ENCODE measurements at places on chromosomes 5 and 9.

DNA sequence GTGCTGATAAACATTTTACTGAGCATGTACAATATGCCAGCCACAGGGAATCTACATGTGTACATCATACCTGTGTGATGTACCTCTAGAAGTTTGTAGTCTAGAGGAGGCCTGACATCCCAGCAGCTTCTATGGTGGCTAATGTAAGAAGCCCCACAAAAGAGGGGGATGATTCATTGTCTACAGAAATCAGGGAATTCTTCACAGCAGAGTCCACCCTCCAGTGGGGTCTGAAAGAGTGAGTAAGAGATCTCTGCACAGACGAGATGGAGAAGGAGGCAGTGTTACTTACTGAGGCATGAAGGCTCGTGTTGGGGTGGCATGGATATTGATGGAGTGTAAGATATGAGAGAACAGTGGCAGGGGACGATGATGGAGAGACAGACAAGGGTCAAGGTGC is 103.0 kb downstream of the NTRK2 start:
- no peak for DNase-seq

DNA sequence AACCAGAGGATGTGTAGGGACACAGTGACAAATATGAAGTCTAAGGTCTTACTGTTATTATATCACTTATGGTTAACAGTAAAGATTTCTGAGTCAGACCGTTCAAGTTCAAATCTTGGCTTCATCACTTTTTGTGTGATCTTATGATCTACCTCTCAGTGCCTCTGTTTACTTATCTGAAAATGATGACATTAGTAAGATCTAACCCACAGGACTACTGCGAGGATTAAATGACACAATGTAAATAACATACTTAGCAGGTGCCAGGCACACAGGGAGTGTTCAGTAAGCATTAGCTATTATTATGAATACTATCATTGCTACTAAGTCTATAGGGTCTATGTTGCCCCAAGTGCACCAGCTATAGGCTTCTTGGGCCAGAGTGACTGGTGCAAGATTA is 2.0 kb downstream of the IRF1 start:
- DNase-seq, result no peak

GRCh38 chr9:77587042-77587441 is 61.1 kb downstream of the GNA14 start:
- no peak for DNase-seq

GRCh38 chr9:130745210-130745800 is 51.7 kb downstream of the EXOSC2 start:
- DNase-seq, result no peak

GRCh38 chr5:3601911-3602782 is 6.5 kb downstream of the IRX1 start:
- DNase-seq, result no peak

DNA sequence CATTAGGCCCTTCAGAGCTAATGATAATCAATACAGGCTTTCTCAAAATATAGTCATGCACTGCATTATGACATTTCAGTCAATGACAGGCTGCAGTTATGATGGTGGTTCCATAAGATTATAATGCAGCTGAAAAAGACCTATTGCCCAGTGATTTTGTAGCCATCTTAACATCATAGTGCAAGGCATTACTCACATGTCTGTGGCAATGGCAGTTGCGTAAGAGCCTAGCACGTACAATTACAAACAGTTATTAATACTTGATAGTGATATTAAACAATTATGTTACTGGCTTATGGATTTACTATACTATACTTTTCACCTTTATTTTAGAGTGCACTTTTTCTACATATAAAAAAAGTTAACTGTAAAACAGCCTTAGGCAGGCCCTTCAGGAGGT is 214.8 kb downstream of the ISL1 start:
- DNase-seq, result no peak

- DNase-seq, result no peak
Observed at GRCh38 chr9:129108805-129109536, 1.6 kb downstream of the CRAT start.

DNA sequence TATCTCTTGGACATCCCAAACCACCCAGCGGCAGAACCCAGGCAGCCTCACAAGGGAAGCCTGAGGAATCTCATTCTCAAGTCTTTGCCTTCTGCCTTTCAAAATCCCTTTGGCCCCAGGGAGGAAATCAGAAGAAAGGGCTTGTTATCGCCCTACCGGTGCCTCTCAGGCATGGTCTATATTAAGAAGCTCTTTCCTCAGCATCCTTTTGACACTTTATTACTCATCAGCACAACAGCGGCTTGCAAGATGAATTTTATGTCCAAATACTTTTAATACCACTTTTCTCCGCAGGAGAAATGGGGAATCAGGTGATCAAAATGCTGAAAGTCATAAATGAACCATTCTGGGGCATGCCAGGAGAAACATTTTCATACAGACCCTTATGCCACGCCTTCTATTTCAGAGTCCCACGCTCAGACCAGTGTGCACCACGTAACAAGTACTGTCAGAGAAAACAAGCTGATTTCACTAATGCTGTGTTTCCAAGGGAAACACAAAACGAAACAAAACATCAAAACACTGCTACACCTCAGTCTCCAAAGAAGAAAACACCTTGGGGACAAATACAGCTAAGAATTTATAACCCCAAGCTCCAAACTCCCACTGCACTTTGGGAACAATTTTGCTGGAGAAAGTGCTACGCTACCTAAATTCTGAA is 30.0 kb downstream of the RAPGEF1 start:
- DNase-seq, result no peak

- DNase-seq, result no peak
Observed at GRCh38 chr5:59328709-59329296, 564.7 kb downstream of the PDE4D start.

- no peak for DNase-seq
Observed at GRCh38 chr9:24293386-24293785, 252.3 kb downstream of the IZUMO3 start.

DNA sequence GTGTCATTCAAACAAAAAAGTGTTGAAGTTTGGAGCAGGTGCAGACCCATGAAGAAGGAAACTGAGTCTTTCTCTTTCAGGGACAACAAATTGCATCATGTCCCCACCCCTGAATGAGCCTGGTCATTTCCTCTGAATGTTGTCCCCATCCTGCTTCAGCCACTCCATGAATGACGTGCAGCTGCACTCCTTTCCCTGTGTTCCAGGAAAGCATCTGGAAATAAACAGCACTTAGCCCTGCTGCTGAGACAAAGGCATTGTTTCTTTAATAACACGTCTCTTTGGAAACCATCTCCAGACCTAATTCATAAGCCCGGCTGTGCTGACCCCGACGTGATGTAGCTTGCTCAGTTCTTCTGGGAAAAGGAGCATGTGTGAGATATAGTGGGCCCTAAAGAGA is 682.3 kb downstream of the BRINP1 start:
- DNase-seq, result no peak

GRCh38 chr9:78001946-78002731 is 29.5 kb downstream of the GNAQ start:
- DNase-seq, result no peak

DNA sequence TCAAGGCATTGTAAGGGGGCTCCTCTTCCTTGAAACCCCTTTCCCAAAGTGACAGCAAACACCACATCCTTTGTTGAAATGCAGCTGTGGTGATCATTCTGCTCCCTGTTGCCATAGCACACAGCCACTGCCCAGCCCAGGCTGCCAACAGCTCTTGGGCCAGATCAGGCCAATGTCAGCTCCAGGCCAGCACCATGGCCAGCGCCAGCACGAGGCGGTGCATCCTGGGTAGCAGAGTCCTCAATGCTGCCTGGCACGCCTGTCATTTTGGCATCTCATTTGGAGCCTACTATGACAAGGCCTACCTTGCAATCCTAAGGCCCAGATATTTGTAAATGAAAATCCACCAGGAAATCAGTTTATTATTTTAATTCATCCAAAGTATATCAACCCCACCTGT is 390.6 kb downstream of the DNAH5 start:
- DNase-seq, result peak; percentile 53

DNA sequence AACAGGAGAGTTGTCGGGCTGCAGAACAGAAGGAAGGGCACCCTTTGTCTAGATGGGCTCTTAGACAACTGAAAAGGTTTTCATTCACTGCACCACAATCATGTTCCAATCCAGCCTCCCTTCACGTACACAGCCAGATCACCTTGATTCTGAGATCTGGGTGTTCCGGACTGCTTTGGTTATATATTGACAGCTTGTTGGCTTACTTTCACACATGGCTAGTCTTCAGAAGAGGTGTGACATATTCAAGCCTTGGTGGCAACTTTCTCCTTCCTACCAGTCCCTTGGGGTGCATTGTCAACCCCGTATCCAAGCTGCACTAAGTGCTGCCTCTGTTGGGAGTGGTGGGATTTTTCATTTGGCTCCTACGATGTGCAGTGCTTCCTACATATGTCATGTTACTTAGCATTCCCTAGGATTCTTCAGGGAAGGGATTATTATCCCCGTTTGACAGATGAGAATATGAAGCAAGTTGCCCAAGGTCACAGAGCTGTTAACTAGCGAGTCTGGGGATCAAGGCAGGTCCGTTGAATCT is 100.6 kb downstream of the LIFR start:
- DNase-seq, result no peak

GRCh38 chr9:14640967-14641366 is 52.3 kb downstream of the ZDHHC21 start:
- no peak for DNase-seq

GRCh38 chr5:72245951-72246532 is 74.0 kb downstream of the MRPS27 start:
- DNase-seq, result no peak

GRCh38 chr9:122209451-122209850 is 19.3 kb downstream of the LHX6 start:
- no peak for DNase-seq

DNA sequence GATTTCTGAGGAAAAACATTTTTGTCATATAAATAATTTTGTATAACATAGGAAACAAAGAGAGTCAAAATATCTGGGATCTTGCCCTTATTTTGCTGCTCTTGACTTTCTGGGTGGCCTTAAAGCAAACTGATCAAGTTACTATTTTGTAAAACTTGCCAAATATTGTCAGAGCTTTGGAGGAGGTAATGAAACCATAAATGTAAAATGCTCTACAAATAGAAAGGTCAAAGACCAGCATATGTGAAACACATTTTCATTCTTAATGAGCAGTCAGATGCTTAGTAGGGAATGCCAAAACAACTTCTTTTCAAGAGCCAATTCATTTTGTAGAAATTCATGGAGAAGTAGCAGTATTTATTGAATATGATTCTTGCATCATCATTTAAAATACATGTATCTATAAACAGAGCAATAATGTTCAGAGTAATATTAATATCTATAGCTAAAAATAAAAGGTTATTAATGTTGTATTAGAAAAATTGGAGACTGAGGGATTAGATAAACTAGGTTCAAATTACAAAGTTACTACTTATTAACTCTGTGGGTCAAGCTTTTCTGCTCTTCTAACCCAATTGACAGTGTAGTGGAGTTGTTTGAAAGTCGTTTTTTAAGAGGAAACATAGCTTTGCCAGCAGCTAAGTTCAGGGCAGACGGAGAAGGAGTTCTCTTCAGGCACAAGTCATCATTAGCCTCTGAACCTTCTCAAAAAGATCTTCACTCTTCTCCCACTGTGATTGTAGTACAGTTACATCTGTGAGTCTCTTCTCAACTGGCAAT is 2053.1 kb downstream of the EFNA5 start:
- DNase-seq, result no peak

- DNase-seq, result no peak
Observed at GRCh38 chr9:84554069-84554664, 115.4 kb upstream of the NTRK2 start.

GRCh38 chr5:168227973-168228615 is 63.4 kb upstream of the WWC1 start:
- no peak for DNase-seq

GRCh38 chr5:149936700-149937091 is 7.9 kb downstream of the PDE6A start:
- no peak for DNase-seq

Data from mesothelial cell of epicardium (in vitro differentiated cells).